Activated CD8-positive, alpha-beta T cell treated with anti-CD3 and anti-CD28 coated beads, Interleukin-2, amount 10 ng/mL, durations not matched to agents 7 days and 5 days (primary cell): ENCODE measurements at places on chromosomes 3 and 15.

- no peak for DNase-seq
Measured at GRCh38 chr3:76495216-76495615, 544.7 kb upstream of the ROBO2 start.

DNA sequence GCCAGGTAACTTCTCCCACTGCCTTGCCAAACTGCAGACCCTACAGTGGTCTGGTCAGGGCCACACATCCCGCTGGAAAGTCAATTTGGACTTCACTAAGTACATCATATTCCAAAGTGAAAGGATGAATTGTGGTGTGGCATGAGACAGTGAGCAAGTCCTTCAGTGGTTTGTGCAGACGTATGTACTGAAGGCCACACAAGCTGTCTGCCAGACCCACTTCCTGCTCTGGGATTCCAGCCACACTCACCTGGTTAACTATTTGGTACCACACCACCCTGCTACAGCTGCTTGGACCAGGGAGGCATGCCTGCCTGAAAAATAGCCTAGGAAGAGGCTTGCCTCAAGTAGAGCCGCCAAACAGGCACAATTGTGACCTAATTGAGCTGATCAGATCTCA is 94.1 kb upstream of the STRIT1 start:
- no peak for DNase-seq

DNA sequence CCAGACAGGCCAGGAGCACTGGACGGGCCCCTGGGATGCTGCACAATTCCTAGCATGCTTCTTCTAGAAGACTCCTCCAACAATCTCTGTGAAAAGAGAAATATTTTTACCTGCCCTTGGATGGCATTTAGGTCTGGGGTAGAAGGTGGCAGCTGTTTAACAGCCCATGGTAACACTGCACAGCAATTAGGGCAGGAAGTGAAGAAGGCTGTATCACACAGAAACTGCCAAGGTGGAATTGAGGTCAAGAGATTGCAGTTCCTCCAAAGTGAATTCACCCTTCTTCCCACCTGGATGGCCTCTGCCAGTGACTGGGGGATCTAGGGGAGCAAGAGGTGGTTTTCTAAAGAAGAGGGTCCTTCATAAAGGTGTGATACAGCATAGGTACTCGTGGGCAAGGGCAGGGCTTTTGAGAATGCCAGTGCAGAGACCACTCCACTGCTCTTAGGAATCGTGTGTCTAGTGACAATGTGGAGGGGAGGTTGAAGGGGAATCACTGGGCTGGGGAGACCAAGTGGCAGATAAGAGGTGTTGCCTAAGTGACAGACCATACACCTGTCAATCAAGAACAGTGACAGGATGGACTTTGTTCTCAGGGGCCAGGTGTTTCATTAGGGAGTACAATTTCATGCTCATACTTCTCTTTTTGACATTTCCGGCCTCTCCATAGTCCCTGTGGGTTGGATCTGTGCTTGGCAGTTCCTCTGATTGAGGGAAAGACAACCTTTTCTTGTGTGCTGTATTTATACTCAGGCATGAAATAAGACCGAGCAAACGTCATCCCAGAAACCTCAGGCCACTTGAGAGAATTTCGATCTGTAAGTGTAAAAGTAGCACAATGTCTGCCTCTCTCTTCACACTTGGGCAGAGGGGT is 83.5 kb upstream of the BCL6 start:
- peak; percentile 30 for DNase-seq

DNA sequence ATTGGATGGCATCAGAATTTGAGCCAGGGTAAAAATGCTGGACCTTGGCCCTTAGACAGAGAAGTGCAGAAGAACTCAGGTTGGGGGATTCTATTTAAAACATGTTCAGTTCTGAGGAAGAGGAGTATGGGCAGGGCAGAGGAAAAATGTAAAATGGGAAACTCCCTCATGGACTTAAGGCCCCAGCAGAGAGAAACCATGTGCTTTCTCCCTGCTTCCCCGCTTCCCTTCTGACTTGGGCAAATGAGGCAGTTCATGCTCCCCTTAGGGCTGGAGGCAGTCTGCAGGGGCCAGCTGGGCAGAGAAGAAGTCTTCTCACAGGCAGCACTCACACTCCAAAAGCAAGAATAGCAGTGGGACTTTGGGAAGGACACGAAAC is 9.9 kb upstream of the NUDT16 start:
- no peak for DNase-seq

DNA sequence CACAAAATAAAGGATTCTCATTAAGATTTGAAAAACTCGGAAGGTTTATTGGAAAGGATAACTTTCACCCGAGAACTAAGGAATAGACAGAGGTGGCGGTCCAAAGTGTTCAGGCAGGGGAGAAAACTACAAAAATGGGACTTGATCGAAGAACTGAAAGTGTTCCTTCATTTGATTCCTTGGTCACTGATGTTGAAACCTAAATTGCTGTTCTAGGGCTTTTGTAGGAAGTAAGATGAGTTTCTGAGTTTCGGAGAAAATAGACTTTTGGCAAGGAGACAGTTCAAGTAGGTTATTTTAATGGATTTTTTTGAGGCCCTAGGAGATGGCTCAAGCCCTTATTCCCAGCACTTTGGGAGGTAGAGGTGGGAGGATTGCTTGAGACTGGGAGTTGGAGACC is 1.4 kb downstream of the TRIP4 start:
- no peak for DNase-seq

- no peak for DNase-seq
Measured at GRCh38 chr3:145981056-145981455, 179.9 kb downstream of the PLOD2 start.

DNA sequence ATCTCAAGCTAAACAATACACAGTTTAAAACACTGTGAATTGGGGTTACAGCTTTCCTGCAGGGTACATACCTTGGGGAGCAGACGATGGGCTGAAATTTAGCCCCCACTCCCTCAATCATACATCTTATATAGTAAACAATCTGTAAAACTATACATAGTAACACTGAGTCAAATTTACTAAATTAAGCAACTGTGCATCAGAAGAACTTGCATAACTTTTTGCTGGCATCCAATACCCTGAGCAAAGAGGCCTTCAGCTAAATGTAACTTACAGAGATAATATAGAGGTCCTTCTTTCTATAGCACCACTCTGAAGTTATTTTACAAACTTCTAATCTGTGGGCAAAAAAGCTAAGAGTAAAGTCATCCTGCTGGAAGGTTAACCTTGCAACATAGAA is 603.6 kb upstream of the TGFBR2 start:
- no peak for DNase-seq

DNA sequence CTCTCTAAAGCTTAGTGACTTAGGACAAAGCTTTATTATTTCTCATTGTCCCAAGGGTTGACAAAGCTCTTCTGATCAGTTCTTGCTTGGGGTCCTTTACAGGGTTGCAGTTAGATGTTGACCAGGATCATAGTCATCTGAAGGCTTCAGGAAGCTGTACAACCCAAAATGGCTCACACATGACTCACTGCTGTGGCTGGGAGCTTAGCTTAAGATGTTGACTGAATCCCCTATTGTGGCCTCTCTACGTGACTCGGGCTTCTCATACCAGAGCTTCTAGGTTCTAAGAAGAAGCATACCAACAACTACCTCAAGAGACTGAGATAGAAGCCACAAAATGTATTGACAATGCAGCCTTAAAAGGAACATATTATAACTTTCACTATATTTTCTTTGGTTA is 569.6 kb upstream of the ROBO2 start:
- DNase-seq = no peak

DNA sequence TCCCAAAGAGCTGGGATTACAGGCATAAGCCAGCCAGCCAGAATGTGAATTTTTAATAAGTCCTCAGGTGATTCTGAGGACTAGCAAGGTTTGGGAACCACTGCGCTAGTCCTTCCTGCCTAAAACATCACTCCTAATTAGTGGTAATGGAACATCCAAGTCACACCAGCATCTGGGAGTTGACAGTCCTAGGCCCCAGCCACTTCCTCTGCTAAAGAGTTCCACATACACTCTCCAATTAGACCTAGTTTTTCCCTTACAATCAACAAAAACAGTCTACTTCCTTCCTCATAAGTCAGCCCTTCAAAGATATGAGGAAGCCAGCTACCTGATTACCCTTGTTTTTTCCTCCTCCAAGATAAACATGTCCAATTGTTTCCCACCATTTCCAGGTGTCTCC is 78.1 kb downstream of the OXNAD1 start:
- DNase-seq = no peak

DNA sequence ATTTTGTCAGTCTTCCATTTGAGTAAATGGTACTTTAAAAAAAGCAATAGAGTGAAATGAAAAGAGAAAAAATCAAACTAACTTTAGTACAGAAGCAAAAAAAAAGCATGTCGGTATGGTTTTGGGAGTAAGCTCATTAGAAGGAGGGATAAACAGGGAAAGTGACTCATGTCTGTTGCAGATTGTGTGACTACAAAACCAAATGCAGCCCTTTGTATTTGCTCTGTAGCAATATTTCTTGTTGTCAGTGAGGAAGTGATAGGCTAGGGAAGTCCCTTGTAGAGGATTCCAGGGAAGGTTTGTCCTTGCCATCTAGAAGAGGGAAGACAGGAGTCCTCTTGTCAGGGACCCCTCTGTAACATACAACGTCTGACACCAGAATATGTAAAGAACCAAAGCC is 150.5 kb upstream of the POU1F1 start:
- no peak for DNase-seq

DNA sequence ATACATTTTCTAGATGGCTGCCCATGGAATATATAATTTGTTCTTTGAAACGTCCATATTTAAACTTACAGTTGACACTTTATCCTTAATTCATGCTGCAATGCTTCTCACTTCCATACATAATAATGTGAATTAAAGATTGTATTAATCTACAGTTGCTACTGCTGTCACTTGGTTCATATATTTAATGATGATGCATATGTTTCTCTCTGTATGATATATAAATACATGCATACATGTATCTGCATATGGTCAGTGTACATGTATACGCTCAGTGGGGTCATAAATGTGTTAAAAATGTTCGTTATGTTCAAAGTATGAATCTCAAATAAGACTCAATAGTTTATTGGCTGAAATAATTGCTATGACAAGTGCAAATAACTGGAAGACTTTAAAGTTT is 382.5 kb downstream of the NLGN1 start:
- DNase-seq = no peak

DNA sequence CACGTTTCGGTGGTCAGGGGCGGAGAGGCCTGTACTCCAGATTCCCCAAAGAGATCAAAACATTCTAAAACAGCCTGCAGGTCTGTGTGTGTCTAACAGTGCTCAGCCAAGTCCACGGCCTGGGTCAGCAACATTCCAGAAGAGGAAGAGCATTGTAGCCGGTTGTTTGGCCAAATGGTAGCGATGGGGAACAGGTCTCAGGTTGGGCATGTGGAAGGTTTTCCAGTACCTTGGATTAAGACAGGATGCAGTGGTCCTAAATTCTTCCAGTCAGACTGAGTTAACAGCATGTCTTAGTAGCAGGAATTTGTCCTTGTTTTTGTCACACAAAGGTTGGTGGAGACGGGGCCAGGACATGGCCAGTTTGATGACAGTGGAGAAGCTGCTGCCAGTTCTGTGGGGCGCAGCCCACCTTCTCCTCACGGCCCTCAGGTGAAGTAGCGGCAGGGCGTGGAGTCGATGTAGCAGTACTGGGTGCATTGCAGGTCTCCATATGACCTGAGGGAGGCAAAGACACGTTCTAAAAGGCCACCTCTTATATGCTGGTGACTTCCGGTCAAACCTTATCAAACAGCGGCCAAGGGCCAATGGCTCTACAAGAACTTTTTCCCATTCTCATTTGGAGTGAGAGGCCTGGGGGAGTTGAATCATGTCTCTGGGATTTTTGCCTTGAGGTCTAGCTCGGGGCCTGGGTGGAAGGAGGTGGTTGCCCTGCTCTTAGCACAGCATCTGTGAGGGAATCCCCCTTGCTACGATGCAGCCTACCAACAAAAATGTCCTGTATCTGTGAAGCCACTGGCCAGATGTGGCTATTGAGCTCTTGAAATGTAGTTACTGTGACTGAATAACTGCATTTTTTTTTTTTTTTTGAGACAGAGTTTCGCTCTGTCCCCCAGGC is 24.1 kb downstream of the EAF1 start:
- no peak for DNase-seq

GRCh38 chr15:84821501-84822021 is 4.4 kb downstream of the ALPK3 start:
- no peak for DNase-seq

DNA sequence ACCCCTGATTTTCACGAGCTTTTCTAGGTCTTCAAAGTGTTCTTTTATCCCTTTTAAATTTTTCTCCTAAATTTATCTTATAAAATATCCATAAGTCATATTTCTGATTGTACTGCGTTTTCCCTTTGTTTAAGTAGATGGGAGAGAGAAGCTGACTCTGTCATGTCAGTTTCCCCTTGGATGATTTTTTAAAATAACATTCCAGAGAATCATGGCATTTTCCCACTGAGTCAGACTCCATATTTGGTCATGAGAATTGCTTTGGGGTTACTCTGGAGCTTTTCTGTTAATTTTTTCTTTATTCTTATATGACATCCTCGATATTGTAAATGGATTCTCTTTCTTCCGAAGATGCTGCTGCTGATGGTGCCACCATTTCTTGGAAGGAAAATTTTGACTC is 28.6 kb upstream of the UMPS start:
- no peak for DNase-seq

DNA sequence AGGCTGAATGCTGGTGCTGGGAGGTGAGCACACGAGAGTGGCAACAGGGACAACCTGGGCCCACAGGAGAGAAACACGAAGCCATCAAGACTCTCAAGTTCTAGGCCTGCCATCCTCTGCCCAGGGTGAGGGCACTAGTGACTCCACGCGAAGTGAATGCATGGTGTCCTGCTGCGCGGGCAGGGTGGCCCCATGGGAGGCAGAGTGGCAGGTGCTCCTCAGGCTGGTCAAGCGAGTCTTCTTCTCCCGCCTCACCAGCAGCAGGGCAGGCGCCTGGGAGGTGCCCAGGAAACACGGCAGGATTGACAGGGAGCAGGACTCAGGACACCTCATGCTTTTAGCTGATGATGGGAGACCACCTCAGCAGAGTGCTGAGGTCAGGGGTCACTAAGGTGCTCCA is 26.9 kb downstream of the STIMATE start:
- no peak for DNase-seq

DNA sequence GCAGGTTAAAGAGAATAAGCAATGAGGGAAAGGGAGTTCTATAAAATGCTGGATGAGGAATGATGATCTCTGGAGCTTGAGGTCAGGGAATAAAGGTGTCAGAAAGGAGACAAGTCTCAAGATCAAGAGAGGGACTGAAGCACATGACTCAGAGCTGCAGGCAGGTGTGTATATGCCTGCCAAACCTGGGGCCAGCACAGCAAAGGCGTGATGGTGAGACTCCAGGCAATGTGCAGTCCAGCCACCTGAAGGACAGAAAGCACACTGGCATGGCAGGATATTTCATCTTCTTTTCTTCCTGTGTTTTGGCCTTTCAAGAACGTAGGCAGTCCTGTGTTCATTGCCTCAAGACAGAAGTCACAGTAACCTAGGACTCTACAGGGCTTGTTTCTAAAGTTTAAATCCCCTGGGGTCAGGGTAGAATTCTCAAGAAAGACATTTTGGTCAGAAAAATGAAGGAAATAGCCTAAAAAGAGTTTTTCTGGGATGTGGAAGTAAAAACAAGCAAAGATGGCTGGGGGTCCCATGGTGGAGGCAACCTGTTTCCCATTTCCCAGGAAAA is 55.5 kb upstream of the TOPAZ1 start:
- DNase-seq = no peak

- DNase-seq = no peak
Measured at GRCh38 chr3:127408684-127409420, 121.0 kb upstream of the PRR20G start.

GRCh38 chr15:83287541-83288027 is 3.1 kb upstream of the BNC1 start:
- DNase-seq = no peak

- DNase-seq = peak; percentile 24
Measured at GRCh38 chr15:24878153-24878552, 76.6 kb upstream of the SNRPN start.
